ENCODE measurements at places on chromosomes 6 and 20.

- DNase-seq = no peak
Measured at GRCh38 chr6:90816764-90817163, 229.9 kb upstream of the MAP3K7 start.

GRCh38 chr6:127451388-127451787 lies 7.8 kb downstream of the KIAA0408 start:
- no peak for DNase-seq

GRCh38 chr6:160742090-160742489 lies 40.0 kb downstream of the PLG start:
- no peak for DNase-seq

- DNase-seq = no peak
Measured at GRCh38 chr6:107932580-107932979, 25.4 kb downstream of the SEC63 start.

DNA sequence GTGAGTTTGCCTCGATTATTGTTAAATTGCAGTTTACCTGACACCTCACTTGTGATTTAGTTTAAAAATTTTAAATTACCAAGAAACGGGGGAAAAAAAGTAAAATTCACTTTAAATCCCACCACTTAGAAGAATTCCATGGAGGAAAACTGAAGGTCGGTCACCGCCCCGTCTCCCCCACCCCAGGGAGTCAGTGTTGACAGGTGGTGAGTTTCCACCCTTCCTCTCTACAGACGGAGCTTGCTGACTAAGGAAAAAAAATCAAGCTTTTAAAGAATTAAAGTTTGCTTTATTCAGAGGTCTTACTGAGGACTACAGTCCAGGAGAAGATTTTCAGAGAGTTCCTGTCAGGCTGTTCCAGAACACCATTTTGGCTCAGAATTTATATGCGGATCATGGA lies 42.3 kb downstream of the SLC22A1 start:
- DNase-seq = no peak

- peak; percentile 16 for DNase-seq
Measured at GRCh38 chr20:52379723-52380336, 188.3 kb upstream of the ZFP64 start.

GRCh38 chr20:48002517-48002970 lies 217.3 kb upstream of the SULF2 start:
- no peak for DNase-seq

- DNase-seq = no peak
Measured at GRCh38 chr6:160102399-160102798, 19.2 kb upstream of the SLC22A1 start.
